8988T (cell line): ENCODE measurements at places on chromosomes 3 and 15.

GRCh38 chr3:151432616-151433372 lies 28.1 kb downstream of the IGSF10 start:
- no peak for DNase-seq

GRCh38 chr15:25713736-25714537 lies 149.2 kb downstream of the ATP10A start:
- no peak for DNase-seq

GRCh38 chr3:166085164-166085856 lies 248.1 kb upstream of the BCHE start:
- DNase-seq = no peak

DNA sequence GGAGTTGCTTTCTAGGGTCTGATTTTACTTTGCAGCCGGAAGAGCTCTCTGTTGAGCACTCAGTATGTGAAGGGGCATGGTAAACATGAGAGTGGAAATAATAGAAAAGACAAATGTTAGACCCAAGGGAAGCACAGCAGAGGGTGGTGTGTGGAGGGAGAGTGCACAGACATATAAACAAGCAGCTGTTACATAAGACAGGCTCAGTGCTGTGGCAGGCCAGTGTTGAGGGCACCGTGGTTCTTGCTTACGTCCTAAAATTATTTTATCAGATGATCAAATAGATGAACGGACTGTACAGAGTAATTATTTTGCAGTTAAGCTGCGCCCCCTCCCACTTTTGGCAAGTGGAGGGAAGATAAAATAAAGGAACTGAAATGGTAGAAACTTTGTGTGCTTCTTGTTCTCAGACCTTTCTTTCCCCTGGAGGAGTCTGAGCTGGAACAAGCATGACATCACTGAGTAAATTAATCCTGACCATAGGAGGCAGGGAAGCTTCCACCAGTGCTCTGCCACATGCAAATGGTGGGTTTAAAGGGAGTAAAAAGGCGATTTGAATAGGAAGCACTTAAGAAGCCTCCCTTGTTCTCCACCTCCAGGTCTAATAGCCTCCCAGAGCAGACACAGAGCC lies 205.6 kb downstream of the IL20RB start:
- DNase-seq = no peak

DNA sequence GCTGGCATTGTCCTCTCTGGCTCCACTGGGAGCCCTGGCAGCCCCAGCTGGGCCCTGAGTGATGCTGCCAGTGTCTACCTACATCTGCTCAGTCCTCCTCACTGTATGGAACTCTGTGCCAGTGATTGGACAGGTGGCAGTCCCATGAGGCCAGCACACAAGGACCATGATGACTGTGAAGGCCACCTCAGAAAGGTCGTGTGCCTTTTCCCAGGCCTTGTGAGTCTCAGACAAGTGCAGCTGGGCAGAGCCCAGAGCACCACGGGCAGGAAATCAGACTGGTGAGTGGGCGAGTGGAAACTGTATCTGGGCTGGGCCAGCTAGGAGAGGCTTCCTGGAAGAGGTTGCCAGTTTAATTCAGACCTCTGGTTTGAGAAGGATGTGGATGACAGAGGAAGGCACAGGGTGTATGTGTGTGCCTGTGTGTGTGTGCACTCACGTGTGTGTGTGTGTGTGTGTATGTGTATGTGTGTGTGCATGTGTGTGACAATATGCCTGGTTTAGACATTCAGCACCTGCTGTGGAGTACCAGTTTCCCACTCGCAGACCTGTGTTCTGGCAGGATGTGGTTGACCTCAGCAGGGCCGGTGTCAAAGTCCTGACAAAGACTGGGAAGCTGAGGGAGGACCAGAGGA lies 7.0 kb downstream of the MAPKAPK3 start:
- no peak for DNase-seq

GRCh38 chr3:133023362-133023761 lies 14.8 kb upstream of the TMEM108 start:
- DNase-seq = no peak

GRCh38 chr15:81888748-81889484 lies 156.9 kb downstream of the MEX3B start:
- DNase-seq = no peak

GRCh38 chr3:146505516-146505915 lies 36.2 kb upstream of the PLSCR2 start:
- DNase-seq = no peak

DNA sequence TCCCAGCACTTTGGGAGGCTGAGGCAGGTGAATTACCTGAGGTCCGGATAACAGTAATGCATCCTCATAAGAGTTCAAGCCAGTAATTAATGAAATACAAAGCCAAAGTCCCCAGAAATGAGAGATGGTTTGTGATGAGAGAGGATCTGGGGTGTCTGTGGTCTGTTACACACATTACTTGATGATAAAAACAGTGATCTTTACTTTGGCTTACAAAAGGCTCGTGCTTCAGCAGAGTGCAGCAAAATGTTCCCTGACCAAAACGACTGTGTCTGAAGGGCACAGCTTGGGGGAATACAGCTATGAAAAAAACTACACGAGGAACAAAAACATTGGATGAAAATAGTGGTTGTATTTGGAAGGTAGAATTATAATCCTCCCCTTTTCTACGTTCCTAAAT lies 40.9 kb downstream of the CRTC3 start:
- DNase-seq = no peak

GRCh38 chr3:135226057-135226456 lies 431.0 kb downstream of the EPHB1 start:
- DNase-seq = no peak

GRCh38 chr15:44711743-44712345 lies 527 bp downstream of the B2M start:
- no peak for DNase-seq

- DNase-seq = no peak
These were observed 1.9 kb downstream of the TBC1D2B start for GRCh38 chr15:78075490-78076230.

GRCh38 chr3:102083473-102083872 lies 234.2 kb downstream of the NFKBIZ start:
- no peak for DNase-seq

GRCh38 chr15:40087068-40087810 lies 21.4 kb downstream of the BMF start:
- DNase-seq = no peak

GRCh38 chr3:70277304-70277703 lies 35.1 kb downstream of the MDFIC2 start:
- no peak for DNase-seq

DNA sequence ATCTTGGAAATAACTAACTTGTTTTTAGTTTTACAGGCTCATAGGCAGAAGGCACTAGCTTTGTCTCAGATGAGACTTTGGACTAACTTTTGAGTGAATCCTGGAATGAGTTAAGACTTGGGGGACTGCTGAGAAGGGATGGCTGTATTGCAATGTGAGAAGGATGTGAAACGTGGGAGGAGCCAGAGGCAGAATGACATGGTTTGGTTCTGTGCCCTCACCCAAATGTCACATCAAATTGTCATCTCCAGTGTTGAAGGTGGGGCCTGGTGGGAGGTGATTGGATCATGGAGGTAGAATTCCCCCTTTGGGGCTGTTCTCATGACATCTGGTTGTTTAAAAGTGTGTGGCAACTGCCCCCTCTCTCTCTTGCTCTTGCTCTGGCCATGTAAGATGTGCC lies 28.8 kb upstream of the CCDC50 start:
- DNase-seq = no peak

GRCh38 chr15:39585871-39586301 lies 5.0 kb downstream of the THBS1 start:
- no peak for DNase-seq

GRCh38 chr3:107063351-107063750 lies 313.9 kb upstream of the CCDC54 start:
- DNase-seq = no peak

DNA sequence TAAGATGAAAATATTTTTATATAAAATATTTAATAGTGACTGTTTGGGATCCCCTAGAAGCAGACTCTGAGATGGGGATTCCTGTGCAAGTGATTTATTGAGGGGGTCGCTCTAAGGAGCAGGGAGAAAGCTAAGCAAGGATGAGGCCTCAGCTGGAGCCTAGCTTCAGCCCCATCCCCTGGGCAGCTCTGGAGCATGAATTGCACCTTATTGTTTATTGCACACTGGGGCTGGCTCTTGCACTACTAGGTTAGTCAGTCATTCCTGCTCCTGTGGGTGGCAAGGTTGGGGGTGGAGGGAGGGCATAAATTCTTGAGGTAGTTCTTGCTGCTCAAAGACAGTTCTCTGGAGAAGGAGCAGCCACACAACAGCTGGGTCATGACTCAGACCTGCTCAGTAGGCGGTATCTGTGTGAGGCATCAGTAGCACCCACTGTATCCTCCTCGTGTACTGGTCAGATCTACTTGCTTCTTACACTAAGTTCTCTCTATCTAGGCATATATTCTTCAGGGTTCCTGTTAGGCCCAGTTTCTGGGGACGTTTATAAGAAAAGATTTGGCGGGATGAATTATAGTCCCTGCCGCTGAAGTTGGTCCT lies 27.2 kb upstream of the TNFSF10 start:
- DNase-seq = no peak

- no peak for DNase-seq
These were observed 205.7 kb upstream of the ST8SIA2 start for GRCh38 chr15:92187975-92188374.

- no peak for DNase-seq
These were observed 175.8 kb upstream of the NANOGP8 start for GRCh38 chr15:35260941-35261340.

- DNase-seq = no peak
These were observed 4.0 kb upstream of the AQR start for GRCh38 chr15:34973512-34973911.

DNA sequence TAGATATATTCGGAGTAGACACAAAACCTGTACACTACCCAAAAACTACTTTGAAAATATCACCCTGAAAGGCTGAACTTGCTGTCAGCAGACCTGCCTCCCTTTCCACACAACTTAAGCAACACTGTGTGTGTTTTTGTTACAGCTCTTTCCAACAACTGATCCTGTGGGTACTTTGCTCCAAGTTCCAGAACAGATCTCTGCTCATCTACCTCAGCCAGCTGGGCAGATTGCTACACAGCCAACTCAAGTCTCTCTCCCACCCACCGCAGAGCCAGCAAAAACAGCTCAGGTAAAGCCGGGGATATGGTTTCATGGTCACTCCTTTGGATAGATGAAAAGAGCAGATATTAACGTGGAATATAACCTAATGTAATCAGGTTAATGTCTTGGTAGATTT lies 19.7 kb upstream of the SLC22A13 start:
- no peak for DNase-seq

DNA sequence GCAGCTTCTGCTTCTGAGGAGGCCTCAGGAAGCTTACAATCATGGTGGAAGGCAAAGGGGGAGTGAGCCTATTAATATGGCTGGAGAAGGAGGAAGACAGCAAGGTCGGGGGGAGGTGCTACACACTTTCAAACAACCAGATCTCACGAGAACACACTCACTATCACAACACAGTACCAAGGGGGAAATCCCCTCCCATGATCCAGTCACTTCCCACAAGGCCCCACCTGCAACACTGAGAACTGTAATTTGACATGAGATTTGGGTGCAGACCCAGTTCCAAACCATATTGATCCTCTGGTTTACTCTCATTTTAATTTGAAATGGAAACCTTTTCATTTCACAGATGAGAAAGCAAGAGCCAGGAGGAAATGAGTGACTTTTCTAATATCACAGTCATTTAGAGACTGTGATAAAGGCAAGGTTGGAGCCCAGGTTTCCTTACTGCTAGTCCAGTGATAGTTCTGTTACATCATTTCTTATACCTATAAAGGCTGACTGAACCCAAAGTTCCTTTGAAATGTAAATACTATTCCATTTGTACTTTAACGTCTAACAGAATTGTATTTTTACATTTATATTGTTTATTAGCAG lies 105.8 kb upstream of the GAP43 start:
- DNase-seq = no peak

DNA sequence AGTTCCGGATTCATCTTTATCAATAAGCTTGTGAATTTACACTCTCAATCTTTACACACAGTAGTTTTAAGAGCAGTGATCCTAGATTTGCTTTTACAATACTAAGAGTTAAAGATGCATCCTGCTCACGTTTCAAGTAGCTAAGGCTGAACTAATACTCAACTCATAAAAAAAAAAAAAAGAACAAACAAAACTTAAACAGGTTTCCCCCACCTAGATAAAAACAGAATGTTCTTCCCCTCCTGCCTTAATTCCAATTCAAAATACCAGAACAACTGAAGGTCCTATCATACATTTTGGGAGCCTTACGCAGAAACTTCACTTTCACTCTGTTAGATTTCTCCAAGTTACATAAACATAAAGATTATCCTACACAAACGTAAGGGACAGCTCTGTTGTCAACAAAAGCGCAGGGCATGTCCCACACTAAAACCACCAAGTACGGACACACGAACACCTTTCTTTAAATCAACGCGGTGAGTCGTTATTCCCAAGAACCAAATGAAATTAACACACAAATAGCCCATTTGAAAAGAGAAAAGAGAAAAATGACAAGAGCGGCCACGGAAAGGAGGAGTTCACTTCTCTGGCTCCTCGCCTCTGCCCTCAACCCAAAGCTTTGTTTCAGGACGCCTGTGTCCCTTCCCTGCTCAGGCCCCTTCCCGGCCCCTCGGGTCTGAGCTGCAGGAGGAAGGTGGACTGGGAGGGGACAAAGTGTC lies 941 bp downstream of the CBLB start:
- no peak for DNase-seq

- DNase-seq = no peak
These were observed at the start of gene IQCF2 for GRCh38 chr3:51860703-51861665. Gene IQCF2, plus strand, starts transcription at chr3:51861615. Its CDS starts 52 bp downstream, at chr3:51861667.

DNA sequence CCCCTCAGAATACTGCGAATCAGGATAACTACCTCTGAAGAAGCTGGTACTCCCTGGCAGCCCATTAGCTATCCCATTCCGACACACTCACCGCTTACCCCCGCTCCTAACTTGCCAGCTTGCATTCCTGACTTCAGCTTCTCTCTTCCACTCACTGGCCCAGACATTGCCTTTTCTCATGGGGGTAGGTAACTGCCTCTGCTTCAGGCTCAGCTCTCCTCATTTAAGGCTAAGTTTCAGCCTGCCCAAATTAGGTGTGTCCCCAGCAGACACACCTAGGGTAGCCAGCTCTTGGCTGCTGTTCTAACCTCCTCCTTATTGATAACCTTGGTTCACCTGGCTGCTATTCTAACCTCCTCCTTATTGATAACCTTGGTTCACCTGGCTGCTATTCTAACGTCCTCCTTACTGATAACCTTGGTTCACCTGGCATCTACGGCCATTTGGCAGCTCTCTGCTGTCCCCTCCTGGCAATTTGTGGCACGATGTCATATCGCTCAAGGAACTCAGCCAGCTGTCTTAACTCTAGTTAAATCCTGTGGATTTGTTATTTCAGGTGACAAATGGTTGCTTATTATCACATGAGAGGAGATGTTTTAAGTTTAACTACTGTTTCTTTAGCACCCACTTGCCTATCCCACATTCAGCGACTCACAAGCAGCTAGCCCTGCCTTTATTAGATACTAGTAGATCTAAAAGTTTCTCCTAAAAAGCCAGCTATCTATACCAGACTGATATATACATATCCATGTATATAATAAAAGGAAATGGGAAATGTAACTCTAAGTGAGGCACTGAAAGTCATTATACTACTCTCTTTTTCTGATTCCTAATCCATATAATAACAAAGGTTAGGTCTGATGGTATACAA lies 106.5 kb upstream of the ACP3 start:
- no peak for DNase-seq
